ENCODE measurements at places on chromosomes 12 and 14.
A peak's percentile ranks its signal among the peaks of the same experiment; 100 is the strongest.

DNA sequence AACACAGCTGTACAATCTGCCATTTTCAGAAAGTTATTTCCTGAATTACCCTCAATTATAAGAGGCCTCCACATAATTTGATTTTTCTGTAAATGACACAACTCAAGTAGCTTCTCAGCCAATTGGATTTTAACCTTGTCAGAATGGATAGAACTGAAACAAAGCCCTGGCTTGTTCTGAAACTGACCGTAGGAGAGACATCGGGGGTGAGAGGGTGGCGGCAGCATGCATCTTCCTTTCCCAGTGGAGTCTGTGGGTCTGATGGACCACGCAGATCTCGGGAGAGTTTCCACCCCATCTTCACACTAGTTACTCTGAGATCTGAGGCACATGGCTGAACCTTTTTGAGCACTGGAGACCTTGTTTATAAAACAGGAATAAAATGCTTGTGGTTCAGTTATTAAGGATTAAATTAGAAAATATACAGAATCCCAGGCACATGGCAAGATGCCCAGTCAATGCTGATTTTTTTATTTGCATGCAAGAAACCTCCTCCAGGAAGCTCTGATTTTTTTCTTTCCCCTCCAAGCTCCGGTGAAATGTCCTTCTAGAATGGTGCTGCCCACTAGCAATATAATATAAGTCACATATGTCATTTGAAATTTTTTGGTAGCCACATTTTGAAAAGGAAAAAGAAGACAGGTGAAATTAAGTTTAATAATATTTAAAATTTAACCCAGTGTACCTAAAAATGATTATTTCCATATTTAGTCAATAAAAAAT is 153.9 kb downstream of the CHST11 start:
- no peak for DNase-seq

GRCh38 chr12:46407361-46407760 is 34.8 kb upstream of the SLC38A2 start:
- no peak for DNase-seq

GRCh38 chr12:9327320-9327719 is 119.1 kb upstream of the PZP start:
- DNase-seq, result no peak

- no peak for DNase-seq
Measured at GRCh38 chr14:76088326-76088725, 63.4 kb upstream of the GPATCH2L start.

DNA sequence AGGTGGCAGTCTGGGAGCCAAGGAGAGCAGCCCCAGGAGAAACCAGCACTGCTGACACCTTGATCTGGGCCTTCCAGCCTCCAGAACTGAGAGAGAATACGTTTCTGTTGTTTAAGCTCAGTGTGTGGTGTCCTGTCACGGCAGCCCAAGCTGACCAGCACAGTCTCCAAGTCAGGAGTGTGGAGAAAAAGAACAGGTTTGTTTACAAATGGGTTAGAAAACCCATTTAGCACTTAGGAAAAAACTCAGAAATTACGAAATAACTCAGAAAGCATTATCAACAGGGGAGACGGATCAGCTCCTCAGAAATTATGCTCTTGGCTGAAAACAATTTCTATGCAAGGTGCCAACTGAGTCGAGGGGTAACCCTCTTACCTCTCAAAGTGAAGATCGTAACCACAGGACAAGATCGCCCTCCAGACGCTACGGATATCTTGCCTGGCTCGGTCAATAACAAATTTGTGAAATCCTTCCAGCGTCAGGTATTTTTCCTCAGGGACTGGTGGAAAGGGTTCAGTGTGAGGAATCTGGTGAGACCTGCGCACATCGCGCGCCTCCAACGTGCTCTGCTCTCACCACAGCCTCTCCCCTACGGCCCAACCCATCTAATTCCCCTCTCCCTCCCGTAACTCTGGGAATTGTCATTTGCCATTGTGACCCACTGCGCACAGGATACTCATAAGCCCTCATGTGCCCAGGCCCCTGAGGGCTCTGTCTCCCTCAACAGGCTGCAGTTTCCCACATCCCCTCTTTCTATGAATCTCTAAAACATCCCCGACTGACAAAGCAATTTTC is 50.2 kb downstream of the TRAFD1 start:
- no peak for DNase-seq

DNA sequence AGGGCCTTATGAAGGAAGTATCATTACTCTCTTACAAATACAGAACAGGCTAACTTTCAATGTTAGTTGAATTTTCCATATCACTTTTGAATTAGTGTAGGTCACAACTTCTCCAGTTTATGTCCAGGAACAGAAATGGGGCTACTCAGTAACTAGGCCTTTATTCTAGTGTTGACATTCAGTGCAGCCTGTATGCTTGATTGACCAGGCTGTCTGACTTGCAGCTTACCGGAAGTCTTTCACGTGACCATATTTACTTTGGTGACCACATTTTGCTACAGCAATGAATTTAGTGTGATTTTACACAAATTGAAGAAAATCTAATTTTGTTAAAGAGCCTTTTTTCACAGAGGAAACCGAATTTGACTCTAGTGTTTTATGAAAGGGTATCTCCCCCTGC is 12.4 kb downstream of the MTERF2 start:
- peak; percentile 97 for DNase-seq

- no peak for DNase-seq
Measured at GRCh38 chr12:100901266-100901665, 106.7 kb downstream of the ANO4 start.

DNA sequence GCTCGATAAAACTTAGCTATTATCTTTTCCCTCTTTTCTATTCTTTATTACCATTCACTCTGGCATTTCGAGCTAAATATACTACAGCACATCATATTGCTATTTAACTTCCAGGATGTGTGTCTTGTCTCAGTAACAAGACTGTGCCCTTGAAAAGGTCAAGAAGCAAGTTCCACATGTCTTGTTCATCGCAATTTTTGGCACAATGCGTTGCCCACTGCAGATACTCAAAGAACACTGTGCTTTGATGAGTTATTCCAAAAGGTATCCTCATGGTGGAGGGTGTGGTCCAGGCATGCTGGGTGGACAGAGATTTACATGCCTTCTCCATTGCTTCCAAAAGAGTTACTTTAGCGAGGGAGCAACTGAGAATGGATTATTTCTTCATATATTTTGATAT is 6.6 kb downstream of the E2F7 start:
- no peak for DNase-seq

DNA sequence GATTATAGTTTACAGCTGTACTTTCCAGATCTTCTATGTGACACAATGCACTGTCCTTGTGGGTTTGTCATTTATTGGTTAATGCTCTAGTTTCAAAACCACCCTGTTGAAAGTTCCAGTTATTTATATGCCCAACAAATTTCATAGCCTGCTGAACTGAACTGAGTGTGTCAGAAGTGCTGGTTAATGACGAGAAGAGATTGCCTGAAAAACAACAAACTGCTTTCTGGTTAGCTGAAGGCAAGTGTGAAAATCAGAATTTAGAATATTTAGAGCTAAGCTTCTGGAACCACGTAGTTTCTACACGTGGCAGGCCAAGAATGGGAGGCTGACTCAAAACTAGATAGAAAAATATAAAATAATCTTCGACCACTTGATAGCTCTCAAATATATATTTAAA is 19.1 kb upstream of the RIN3 start:
- no peak for DNase-seq
